ENCODE measurements at places on chromosomes 3 and 15. TPM values are rescaled to one million over a fixed set of nuclear protein-coding genes. Genes with fewer than 3 reads are reported as not detected.

Gene SIDT1
- total RNA-seq: not detected

Gene KCNAB1
- total RNA-seq: 0.13 TPM

Gene FOXB1
- total RNA-seq: not detected

Gene IL5RA
- total RNA-seq: not detected

Gene OR5K2
- total RNA-seq: not detected

Gene GOLGA6A
- total RNA-seq: not detected

Gene SHF
- 0.65 TPM for total RNA-seq

Measured in bladder microvascular endothelial cell (primary cell).